ENCODE measurements at places on chromosomes 7 and 10. TPM values are rescaled to one million over a fixed set of nuclear protein-coding genes. Genes with fewer than 3 reads are reported as not detected.
A peak's percentile ranks its signal among the peaks of the same experiment; 100 is the strongest.

DNA sequence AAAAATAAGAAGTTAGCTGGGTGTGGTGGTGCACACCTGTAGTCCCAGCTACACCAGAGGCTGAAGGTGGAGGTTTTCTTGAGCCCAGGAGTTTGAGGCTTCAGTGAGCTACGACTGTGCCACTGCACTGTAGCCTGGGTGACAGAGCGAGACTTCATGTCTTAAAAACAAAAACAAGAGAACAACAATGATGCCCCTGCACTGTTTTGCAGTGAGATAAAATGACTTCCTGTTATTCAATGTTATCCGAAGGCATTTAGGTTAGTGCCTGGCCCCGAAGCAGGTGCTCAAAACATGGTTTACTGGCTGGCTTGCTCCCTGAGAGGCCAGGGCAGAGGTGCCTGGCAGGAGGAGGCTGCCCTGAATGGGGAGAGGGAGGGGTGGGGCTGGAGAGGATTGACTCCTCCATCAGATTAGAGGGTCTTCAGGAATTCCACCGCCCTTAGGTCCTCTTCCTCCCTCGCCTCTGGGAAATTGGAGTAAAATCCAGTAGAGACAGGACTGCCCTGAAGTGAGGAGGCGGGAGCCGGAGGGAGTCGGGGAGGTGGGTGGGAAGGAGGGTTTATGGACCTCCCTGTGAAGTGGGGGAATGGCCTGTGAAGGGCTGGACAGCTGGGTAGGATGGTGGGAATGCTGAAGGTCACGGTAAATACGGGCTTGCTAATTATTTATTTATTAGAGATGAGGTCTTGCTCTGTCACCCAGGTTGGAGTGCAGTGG, 6.8 kb upstream of the CLDN4 start:
- no peak for DNase-seq

DNA sequence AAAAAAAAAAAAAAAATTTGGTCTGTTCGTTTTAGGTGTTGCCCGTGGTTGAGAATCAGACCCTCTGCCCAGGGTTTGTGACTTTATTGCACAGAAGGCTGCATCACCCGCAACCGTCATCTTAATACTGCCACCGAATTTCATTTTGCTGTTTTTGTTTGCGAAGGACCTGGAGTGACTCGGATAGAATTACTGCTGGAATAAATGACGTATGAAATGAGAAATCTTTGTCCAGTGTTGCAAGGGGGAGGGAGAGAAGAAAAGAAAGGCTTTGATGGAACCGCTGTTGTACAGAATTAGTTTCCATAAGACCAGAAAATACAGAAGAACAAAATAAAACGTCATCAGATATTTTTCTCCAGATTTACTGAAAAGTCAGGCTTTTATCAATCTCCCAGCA, 103.3 kb downstream of the GALNT17 start:
- no peak for DNase-seq

DNA sequence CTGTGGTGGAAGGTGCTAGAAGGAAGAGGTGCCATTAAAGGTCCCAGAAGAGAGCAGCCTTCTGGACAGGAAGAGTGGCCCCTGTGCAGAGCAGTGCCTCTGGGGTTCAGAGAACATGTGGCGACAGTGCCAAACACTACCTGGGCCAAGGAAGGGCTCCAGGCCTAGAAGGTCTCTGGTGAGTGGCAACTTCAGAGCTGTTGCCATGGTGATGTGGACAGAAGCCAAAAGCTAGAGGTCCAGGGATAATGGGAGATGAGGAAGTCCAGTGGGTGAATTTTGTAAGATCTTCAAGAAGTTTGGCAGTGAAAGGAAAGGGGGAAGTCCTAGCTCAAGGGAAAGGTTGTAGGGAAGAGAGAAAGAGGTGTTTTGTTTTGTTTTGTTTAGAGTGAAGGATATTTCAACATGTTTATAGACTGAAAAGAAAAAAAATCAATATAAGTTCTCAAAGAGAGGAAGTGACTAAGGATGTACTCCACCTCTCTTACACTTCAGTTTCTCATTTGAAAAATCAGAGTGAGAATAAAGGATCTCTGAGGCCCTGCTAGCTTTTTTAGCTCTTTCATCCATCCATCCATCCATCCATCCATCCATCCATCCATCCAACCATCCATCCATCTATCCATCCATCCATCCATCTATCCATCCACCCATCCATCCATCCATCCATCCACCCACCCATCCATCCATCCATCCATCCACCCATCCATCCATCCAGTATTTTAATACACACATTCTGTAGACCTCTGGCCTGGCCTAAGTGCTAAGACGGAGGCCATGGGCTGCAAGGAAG, 77.1 kb upstream of the DUSP5 start:
- DNase-seq: no peak

GRCh38 chr10:85458324-85458723, 908.3 kb downstream of the GRID1 start:
- no peak for DNase-seq

DNA sequence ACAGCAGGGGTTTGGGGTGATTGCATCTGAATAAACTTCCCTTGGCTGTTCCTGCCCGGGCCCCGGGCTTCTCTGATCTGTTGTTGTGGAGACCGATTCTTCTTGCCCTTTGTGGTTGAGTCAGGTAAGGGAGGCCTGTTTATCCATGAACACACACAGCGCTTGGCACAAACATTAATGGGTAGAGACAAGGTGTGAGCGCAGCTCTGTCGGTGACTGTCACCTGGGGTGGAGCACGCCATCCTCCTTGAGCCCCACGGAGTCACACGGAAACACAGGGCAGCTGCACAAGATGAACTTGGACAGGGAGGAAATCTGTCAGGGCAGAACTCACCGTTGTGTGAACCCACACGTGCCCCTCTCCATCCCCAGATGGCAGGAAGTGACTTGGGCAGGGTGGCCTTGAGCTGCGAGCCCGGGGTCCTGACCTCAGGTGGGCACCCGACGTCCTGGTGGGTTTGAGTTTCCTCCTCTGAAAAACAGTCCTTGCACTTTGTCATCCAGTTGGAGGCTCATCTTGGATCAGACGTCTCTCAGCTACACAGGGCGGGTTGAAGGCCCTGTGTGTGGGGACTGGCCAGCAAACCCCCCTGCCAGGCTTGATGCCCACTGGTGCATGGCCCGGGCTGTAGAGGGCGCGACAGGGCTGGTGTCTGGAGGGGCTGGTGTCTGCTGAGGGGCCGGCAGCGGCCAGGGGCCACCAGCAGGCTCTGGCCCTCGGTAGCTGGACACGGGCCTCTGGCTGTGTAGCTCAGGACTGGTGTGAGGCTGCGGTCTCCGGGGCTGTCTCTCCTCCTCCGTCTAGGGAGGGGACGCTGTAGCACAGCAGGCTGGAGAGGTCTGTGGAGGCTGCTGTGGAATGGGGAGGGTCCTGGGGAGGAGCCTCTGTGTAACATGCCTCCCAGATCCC, 24.2 kb upstream of the SHH start:
- no peak for DNase-seq

- DNase-seq: peak; percentile 26
These were observed 877 bp upstream of the NOD1 start for GRCh38 chr7:30479202-30480120.

- no peak for DNase-seq
These were observed 150.9 kb downstream of the UBE2H start for GRCh38 chr7:129801882-129802281.

- DNase-seq: peak; percentile 50
These were observed 109.1 kb upstream of the TNRC18 start for GRCh38 chr7:5532536-5533335.

GRCh38 chr10:116668018-116668417, 47.3 kb downstream of the PNLIPRP2 start:
- no peak for DNase-seq

GRCh38 chr10:329361-330099, 194.3 kb downstream of the ZMYND11 start:
- peak; percentile 96 for DNase-seq

DNA sequence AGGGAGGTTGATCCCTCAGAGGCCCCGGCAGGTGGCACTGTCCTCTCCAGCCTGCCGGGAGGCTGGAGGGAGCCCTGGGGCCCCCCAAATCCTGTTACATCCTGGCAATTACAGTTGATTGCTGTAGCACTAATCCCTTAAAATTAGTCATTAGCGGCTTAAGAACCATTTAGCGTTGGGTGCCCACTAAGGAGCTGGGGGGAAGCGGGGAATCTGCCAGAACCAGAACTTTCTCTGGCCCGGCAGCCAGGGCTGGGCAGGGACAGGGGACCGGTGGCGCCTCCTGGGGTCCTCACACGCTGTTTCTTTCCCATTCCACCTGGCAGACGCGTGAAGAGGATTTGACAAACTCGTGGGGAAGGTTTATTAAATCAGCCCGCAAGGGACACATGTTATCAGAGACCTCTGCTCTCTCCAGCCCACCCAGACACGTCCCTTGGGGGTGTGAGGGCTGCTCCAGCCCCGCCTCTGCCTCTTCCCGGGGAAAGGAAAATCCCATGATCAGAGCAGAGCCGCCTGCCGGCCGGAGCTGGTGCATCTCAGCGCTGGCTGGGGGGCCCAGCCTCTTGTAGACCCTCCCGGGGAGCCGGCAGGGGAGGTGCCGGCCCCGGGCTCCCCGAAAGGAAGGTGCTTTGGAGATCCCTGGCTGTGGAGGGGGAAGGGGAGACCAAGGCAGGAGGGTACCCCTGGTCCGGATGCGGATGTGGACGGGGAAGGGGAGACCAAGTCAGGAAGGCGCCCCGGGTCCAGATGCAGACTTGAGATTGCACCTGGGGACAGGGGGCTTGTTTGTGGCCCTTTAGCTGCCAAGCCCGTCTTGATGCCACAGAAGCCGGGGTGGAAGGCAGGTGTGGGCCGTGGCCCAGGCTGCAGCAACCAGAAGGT, 142.7 kb downstream of the ELFN1 start:
- peak; percentile 38 for DNase-seq

GRCh38 chr7:86908948-86909347, 150.5 kb downstream of the ELAPOR2 start:
- DNase-seq: peak; percentile 24

DNA sequence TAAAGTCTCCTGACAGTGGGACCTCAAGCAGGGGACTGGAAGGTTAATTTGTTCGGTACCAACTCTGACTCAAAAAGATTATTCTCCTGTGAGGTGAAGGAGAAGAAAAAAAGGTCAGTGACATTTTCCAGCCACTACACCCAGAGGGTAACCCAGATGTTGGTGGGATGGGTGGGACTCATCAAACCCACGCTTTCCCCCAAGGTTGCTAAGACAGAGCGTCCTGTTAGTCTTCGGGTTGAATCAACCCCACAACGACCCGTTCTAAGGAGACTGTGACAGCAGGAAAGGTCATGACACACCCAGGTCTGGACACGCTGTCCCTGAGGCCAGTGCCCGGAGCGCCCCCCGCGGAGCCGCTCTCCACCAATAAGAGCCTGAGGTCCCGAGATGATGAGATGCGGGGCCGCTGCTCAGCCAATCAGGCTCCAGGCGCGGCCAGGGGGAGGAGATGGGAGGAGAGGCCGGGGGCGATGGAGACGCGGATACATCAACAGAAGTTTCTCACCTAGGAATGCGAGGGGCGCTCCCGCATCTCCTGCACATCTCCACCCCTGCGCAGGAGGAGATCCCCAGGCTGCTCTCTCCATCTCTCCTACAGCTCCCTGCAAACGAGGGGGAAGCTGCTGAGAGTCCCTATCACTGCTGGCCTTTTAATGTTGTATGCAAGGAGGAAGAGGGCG, at the start of gene WNT16:
Gene WNT16 (plus strand): TSS at position 493 of the 683 bp plus-strand sequence. CDS start 293 bp downstream, outside the sequence.
- no peak for DNase-seq

DNA sequence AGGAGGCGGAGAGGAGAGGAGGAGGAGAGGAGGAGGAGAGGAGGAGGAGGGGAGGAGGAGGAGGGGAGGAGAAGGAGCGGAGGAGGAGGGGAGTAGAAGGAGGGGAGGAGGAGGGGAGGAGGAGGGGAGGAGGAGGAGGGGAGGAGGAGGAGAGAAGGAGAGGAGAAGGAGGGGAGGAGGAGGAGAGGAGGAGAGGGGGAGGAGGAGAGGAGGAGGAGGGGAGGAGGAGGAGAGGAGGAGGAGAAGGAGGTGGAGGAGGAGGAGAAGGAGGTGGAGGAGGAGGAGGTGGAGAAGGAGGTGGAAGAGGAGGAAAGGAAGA, 15.5 kb upstream of the CRCP start:
- DNase-seq: no peak

- no peak for DNase-seq
These were observed 269.2 kb downstream of the BAMBI start for GRCh38 chr10:28946479-28946878.

GRCh38 chr10:44341886-44342285, 43.0 kb downstream of the CXCL12 start:
- no peak for DNase-seq

GRCh38 chr10:26621243-26621888, 76.1 kb upstream of the PDSS1 start:
- DNase-seq: no peak

GRCh38 chr10:78475437-78475836, 441.8 kb downstream of the RPS24 start:
- DNase-seq: no peak

- no peak for DNase-seq
These were observed 461.6 kb upstream of the VSTM2A start for GRCh38 chr7:54080525-54080924.

DNA sequence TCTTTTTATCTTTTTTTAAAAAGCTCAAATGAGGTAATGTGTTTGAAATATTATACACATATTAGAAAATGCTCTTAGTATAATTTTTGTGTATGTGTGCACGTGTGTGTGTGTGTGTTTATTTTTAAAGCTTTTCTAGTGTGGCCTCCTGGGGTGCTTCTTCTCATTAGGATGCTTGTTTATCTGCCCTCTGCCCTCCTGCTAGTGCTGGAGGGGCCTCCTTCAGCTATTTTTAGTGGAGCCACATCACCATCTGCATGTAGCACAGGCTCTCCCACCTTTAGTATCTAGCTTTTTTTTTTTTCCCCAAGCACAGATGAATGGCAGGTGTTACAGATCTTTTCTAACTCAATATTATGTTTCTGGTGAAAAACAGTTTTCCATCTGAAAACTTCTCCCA, 155.7 kb upstream of the TMEM229A start:
- DNase-seq: no peak

DNA sequence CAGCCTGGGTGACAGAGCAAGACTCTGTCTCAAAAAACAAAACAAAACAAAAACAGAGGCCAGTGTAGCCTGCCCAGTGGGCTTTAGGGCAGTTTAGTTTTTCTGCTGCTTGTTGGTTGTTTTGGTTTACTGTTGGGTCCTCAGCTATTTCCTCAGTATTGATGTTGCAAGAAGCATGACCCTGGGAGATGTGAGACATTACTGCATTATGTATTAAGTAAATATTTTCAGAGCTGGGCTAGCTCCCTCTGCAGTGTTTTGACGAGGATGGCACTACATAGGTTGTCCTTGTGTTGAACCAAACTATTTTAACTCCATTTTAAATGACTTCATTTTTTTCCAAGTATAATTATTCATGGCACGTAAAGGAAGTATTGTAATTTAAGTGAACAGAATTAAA, 4.8 kb downstream of the AKAP9 start:
- peak; percentile 36 for DNase-seq

- no peak for DNase-seq
These were observed 407.5 kb upstream of the PRKCQ start for GRCh38 chr10:6987536-6987945.

GRCh38 chr7:11668727-11669126, 163.3 kb downstream of the THSD7A start:
- DNase-seq: no peak

Gene XRCC2
- total RNA-seq: 0.62 TPM

Gene GPR146
- total RNA-seq: 2.2 TPM

Gene HOXA1
- 5.5 TPM for total RNA-seq

Gene TUBAL3
- not detected for total RNA-seq

Gene EFCAB10
- 0.42 TPM for total RNA-seq

Gene EPHA1
- not detected for total RNA-seq

Gene TCERG1L
- total RNA-seq: not detected

Gene TMEM140
- total RNA-seq: 8.2 TPM

Gene FFAR4
- not detected for total RNA-seq

Gene CTBP2
- total RNA-seq: 27.7 TPM

Gene HTR5A
- total RNA-seq: not detected

Gene UBE2D1
- 36.9 TPM for total RNA-seq

Gene GPR15LG
- total RNA-seq: not detected

Gene MYO1G
- 0.83 TPM for total RNA-seq

Gene GRM8
- total RNA-seq: 0.72 TPM

All from myocyte (in vitro differentiated cells).